Hematopoietic multipotent progenitor cell treated with erythropoietin and hydrocortisone succinate and interleukin-3 and kit ligand, for 15 days (in vitro differentiated cells): ENCODE measurements at places on chromosomes 16 and 17.

- DNase-seq = no peak
These were observed 16.6 kb upstream of the SLC5A11 start for GRCh38 chr16:24829153-24829552.

GRCh38 chr16:78624366-78624765, 524.9 kb downstream of the WWOX start:
- DNase-seq = no peak

GRCh38 chr16:31386157-31386984, 6.8 kb upstream of the ITGAD start:
- DNase-seq = no peak

DNA sequence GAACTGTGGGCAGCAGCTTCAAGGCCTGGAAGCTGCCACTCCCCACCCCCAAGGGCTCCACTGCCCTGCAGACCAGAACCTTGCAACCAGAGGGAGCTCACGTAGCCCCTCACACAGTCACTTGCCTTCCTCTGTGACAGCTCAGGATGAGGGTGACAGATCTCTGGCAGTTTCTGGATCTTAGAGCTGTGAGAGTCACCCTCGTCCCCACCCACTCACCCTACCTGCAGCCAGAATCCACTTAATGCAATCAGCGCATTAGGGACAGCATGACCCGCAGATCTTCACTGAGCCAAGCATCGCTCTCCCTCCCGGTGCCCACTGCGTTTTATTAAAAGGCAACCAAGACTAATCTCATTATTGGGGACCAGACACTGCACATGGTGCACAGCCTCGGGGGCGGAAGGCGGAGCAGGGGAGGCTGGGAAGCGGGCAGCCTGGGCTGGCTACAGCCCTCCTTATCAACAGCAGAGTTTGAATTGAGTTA, 3.5 kb downstream of the CYB561 start:
- DNase-seq = no peak

GRCh38 chr17:41813152-41813680, 412 bp downstream of the FKBP10 start:
- DNase-seq = no peak

GRCh38 chr16:11379420-11379819, 34.2 kb downstream of the RMI2 start:
- DNase-seq = no peak

- no peak for DNase-seq
These were observed 17.9 kb upstream of the HEXD start for GRCh38 chr17:82400206-82400605.

- DNase-seq = no peak
These were observed 21.2 kb downstream of the SREBF1 start for GRCh38 chr17:17815436-17816200.

DNA sequence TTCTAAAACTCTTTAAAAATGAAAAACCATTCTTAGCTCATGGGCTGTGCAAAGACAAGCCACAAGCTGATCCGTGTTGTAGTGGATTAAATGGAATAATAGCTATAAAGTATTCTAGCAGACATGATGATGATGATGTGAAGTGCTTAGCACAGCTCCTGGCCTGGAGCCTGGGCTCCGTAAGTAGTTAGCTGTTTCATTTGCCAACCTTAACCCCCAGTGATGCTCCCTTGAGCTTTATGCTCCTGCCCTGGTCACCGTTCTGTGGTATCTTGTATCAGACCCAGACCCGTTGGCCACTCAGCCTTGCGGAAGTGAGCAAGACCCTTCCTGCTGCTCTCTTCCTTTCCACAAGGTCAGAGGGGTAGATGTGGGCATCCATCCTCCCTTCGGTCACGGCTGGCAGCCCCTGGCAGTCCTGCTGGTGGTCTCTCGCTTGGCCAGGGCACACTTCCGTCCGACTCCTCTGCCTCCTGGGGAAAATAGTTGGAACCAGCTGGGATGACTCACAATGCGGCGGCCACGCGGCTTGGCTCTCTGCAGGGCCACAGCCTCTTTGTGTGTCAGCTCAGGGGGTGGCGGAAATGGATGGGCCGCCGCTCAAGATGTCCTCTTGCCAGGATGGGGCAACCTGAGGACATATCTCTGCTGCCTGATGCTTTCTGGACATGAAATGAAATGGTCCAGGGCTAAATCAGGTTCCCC, 79.1 kb downstream of the GPR139 start:
- no peak for DNase-seq

- no peak for DNase-seq
These were observed 1.2 kb downstream of the NEUROD2 start for GRCh38 chr17:39606434-39607056.

DNA sequence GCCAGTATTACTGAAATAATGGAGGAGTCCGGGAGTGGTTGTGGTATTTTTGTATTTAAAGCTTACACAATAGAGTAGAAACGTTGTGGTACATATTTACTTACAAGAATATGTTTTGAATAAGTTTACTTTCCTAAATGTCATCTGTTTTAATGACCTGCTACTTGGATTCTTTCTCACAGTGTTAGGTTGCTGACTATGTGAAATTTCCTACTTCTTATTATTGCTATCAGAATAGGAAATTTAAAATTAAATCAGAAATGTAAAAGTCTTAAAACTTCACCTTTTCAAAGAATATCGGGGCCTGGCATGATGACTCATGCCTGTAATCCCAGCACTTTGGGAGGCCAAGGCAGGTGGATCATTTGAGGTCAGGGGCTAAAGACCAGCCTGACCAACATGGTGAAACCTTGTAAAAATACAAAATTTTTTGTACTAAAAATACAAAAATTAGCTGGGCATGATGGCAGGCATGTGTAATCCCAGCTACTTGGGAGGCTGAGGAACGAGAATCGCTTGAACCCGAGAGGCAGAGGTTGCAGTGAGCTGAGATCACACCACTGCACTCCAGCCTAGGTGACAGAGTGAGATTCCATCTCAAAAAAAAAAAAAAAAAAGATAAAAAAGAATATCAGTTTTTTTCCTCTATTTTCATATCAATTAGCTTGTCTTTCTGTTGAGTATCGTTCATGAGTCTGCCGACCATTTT, 77.8 kb downstream of the VMP1 start:
- peak; percentile 23 for DNase-seq

DNA sequence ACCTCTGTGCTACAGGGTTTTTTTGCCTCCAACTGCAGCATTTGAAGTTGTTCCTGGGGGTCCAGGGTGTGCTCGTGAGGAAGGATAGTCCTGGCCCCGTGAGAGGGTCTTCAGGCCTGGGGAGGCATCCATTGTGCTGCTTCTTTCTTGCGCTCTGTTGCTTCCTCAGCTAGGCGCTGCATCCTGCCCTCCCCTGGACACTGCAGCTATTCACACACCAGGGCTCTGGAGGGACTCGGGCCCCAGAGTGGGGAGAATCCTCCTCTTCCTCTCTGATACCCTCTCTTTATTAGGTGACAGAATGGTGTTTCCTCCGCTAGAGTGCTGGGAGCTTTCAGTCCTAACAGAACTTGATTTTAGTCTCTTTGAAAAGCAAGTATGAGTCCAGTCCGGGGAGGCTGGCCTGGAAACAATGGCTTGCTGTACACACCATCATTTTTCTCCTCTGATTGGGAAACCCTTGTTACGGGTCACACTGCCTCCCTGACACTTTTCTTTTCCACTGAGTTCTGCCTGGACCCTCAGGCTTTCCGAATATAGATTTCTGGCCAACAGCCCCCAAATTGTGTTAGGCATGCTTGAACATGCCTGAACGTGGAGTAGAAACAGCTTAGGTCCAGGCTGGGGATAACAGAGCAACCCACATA, 81.4 kb upstream of the ELAC2 start:
- DNase-seq = no peak

DNA sequence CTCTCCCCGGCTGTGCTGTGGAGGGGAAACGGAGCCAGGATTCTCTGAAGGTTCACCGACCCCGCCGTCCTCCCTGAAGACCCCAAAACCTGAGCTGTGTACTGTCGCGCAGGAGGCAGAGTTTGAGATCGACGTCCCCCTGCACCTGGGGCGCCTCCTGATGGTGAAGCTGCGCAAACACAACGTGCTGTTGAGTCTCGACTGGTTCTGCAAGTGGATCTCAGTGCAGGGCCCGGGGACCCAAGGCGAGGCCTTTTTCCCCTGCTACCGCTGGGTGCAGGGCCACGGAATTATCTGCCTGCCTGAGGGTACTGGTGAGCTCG, 62.6 kb upstream of the TEKT1 start:
- DNase-seq = no peak

DNA sequence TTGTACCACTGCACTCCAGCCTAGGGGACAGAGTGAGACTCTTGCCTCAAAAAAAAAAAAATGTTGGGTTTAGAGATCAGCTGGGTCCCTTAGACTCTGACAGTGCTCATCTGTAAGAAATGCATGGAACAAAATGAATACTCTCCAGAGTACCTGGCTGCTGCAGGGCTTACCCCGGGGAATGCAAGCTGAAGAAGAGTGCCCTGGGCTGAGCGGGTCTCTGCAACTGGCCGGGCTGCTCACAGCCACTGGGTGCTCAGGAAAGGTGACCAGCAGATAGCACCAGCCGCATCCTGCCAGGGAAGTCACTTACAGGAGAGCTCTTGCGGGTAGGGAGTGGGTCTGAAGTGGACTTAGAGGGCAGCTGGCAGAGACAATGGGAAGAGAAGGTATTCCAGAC, 82.1 kb downstream of the GAS7 start:
- DNase-seq = no peak
